ENCODE measurements at places on chromosomes 4 and X. TPM values are rescaled to one million over a fixed set of nuclear protein-coding genes. Genes with fewer than 3 reads are reported as not detected.
A peak's percentile ranks its signal among the peaks of the same experiment; 100 is the strongest.

The EIF1AX gene
- polyA plus RNA-seq: 102 TPM

DNA sequence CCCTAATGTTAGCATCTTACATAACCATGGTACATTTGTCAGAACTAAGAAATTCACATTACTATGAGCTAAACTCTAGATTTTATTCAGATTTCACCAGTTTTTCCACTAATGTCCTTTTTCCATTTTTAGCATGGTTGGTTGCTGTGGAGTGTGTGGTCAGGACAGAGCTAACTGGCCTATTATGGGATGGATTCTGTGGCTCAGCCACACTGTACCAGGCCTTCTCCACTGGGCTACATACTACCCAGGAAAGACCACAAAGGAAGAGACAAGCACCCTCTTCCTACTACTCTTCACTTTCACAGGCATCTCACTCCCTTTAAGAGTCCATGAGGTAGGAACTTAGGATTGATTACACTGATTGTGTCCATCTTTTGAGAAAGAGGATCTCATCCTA lies 67.4 kb downstream of the ZNF827 start:
- H3K4me1 ChIP-seq: no peaks in the 10 kb centered on the region
- no peak overlapping the region for H3K27ac ChIP-seq
- H3K36me3 ChIP-seq: no peaks in the 10 kb centered on the region
- no peaks in the 10 kb centered on the region for H3K27me3 ChIP-seq
- DNase-seq: no peak

DNA sequence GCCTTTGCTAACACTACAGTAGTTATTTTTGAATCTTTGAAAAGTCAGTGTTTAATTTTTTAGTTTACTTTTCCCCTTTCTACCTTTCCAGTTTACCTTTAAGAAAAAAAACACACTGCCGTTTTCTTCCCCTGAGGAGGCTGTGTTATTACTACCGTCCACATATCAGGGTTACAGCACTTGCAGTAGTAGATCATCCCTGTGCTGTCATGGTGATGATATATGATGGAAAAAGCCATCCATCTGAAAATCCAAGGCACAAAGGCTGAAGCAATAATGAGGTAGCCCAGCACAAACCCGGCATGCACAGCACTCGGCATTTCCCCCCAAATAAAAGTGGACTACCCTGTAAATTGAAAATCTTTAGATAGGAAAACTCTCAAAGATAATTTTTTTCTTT lies 258.7 kb downstream of the CXXC4 start:
- no peaks in the 10 kb centered on the region for H3K4me1 ChIP-seq
- DNase-seq: no peak
- H3K27me3 ChIP-seq: no peaks in the 10 kb centered on the region

The KDR gene
- polyA plus RNA-seq: 34.9 TPM

DNA sequence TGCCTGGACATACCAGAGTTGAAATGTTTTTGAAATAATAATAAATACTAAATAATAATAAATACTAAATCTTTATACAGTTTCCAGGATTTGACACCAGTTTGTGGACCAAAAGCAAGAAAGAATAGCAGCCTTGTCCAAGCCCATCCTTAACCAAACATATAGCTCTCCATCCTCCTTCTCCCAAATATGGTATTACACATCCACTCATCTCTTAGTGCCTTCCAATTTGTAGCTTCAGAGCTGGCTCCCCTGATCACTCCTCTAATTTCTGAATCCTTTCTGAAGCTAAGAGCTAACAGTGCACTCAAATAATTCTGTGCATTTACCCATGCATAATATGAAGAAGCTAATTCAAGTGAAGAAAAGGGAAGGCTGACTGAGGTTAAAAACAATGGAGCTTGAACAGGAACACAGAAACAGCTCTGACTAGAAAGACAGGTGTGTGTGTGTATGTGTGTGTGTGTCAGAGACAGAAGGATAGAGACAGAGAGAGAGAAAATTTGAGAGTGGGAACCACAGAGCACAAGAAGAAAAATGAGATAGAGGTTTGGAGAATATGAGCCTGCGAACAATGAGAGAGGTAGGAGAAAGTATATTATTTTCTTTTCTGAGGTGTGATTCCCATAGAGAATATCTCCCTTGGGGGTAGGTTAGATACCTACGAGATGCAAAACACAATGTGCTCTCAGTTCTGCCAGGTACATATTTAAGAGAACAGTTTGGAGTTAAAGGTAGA lies 123.5 kb downstream of the CAMK2D start:
- no peaks in the 10 kb centered on the region for H3K36me3 ChIP-seq
- H3K27me3 ChIP-seq: no peaks in the 10 kb centered on the region
- H3K4me3 ChIP-seq: no peak overlapping the region
- peak; percentile 38 for DNase-seq
- peaks cover 3% of the 10 kb centered on the region for H3K4me1 ChIP-seq
- H3K27ac ChIP-seq: peak overlapping the region; percentile 53

DNA sequence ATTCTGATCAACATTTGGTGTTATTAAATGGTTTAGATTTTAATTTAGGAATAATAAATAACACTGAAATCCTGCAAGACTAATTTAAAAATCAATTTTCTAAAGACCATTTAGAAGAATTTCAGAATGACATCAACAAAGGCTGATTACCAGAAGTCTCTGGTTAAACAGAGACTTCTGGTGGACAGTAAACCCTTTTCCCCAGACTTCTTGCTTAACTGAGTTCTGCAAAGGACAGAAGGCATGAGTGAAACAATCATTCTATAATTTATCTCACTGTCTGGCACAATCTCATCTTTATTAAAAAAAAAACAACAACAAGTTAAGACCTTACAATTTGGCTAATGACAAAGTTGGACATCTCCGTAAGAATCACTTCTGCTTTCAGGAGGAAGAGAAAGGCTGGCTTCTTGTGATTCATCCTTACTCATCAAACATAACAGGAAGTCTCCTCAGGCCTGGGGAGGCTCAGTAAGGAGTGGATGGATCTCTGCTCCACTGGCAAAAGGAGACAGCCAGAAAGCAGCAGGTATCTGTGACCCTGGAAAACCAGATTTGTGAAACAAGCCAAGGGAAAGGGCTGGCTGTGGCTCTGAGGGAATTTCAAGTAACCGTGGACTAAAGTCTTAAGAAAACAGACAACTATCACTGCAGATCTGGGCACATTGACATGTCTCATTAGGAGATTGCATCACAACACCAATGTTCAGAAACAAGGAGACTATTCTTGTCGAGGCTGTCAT lies 908 bp upstream of the TLR6 start:
- no peak overlapping the region for H3K4me3 ChIP-seq
- peak overlapping the region; percentile 8 for H3K27ac ChIP-seq
- no peaks in the 10 kb centered on the region for H3K27me3 ChIP-seq
- no peaks in the 10 kb centered on the region for H3K36me3 ChIP-seq

DNA sequence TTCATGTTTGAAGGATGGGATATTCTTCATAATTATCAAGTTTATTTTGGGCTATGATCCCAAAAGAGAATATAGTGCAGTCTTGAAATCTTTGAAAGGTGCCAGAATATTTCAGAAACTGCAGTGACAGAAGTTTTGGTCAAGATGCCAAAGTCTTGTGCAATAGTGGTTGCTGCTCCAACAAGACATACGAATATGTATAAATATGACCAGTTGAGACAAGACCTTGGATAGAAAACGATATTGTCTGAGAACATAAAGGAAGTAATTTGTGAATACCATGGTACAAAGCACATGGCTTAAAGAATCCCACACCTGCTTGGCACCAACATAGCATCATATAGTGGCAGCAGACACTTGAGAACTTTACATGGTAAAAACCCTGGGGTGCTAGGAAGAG lies 48.6 kb upstream of the AMELX start:
- no peaks in the 10 kb centered on the region for H3K4me1 ChIP-seq
- no peaks in the 10 kb centered on the region for H3K36me3 ChIP-seq
- no peak for DNase-seq
- H3K4me3 ChIP-seq: no peak overlapping the region
- H3K27ac ChIP-seq: no peak overlapping the region

The OTUD6A gene
- not detected for polyA plus RNA-seq

DNA sequence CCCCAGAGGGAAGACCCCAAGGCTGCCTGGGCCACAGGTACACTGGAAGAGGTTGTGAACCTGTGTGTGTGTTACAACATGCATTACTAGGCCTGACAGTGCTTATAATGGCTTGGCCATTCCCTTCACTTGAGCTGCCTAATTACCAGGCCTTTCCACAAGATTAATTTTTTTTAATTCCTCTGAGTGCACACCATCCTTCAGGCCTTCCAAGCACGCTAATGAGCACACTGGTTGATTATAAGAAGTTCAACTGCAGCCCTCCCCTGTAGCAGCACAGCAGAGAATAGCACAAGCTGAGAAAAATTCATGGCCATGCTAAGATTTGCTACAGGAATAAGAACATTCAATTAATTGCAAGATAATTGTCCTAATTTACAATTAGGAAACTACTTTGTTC lies 2.2 kb upstream of the SUPT20HL2 start:
- H3K4me3 ChIP-seq: no peak overlapping the region
- no peaks in the 10 kb centered on the region for H3K36me3 ChIP-seq
- H3K27ac ChIP-seq: no peak overlapping the region
- H3K27me3 ChIP-seq: peaks cover 13% of the 10 kb centered on the region
- H3K4me1 ChIP-seq: no peaks in the 10 kb centered on the region
- peak; percentile 20 for DNase-seq

- H3K4me3 ChIP-seq: no peak overlapping the region
- no peak for DNase-seq
- no peaks in the 10 kb centered on the region for H3K36me3 ChIP-seq
- H3K27ac ChIP-seq: no peak overlapping the region
- H3K4me1 ChIP-seq: peaks cover 57% of the 10 kb centered on the region
- peaks cover 52% of the 10 kb centered on the region for H3K27me3 ChIP-seq
Observed at GRCh38 chr4:2413821-2414610, 4.4 kb downstream of the ZFYVE28 start.

GRCh38 chr4:56215901-56216300 lies 171.4 kb downstream of the AASDH start:
- peaks cover 9% of the 10 kb centered on the region for H3K36me3 ChIP-seq
- H3K4me3 ChIP-seq: no peak overlapping the region
- no peak for DNase-seq
- no peak overlapping the region for H3K27ac ChIP-seq

The CCDC149 gene
- polyA plus RNA-seq: 27.1 TPM

DNA sequence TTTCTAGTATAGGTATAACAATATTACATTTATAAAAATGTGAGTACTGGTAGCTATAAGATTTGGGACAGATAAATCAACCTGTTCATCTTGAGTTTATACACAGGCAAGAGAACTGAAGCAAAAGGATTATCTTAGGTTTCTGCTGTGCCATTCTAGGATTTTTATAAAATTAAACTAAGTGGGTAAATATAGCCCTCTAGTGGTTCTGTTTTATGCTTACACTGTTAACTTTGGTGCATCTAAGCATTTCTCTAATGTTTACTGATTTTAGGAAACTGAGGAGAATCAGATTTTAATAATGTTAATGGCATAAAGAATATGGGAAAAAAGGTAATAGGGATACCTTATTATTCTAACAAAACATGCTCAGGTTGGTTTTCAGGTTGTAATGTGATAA lies 1.1 kb upstream of the RRH start:
- H3K27me3 ChIP-seq: no peaks in the 10 kb centered on the region
- peak; percentile 36 for DNase-seq
- no peak overlapping the region for H3K4me3 ChIP-seq
- no peak overlapping the region for H3K27ac ChIP-seq
- no peaks in the 10 kb centered on the region for H3K4me1 ChIP-seq

DNA sequence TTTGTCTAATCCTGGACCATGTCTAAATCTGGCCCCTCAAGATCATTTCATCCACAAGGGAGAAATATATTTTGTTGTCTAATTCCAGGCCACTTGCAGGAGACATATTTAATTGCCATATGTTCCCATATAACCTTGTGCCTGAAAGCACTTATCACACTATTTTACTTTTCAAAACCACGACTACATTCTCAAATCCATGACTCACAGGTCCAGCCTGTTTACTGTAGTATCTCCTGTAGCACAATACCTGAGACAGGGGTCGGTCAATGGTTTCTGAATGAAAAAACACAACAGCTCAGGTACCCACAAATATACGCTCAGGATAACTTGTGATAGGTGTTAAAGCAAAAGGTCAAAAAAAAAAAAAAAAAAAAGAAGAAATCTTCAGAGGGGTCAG lies 60.9 kb downstream of the SEC24D start:
- H3K4me1 ChIP-seq: no peaks in the 10 kb centered on the region
- no peak overlapping the region for H3K27ac ChIP-seq
- no peaks in the 10 kb centered on the region for H3K27me3 ChIP-seq

GRCh38 chr4:37767546-37767945 lies 58.9 kb upstream of the PGM2 start:
- H3K36me3 ChIP-seq: no peaks in the 10 kb centered on the region
- no peak overlapping the region for H3K27ac ChIP-seq
- no peaks in the 10 kb centered on the region for H3K4me1 ChIP-seq

GRCh38 chr4:117983541-117984365 lies 50.5 kb upstream of the NDST3 start:
- H3K4me3 ChIP-seq: no peak overlapping the region
- H3K27me3 ChIP-seq: no peaks in the 10 kb centered on the region
- DNase-seq: peak; percentile 14
- no peaks in the 10 kb centered on the region for H3K4me1 ChIP-seq
- H3K36me3 ChIP-seq: no peaks in the 10 kb centered on the region

GRCh38 chrX:49901048-49901447 lies 21.3 kb upstream of the CLCN5 start:
- H3K4me3 ChIP-seq: no peak overlapping the region
- no peak for DNase-seq
- H3K4me1 ChIP-seq: no peaks in the 10 kb centered on the region
- H3K27me3 ChIP-seq: peaks cover 3% of the 10 kb centered on the region

DNA sequence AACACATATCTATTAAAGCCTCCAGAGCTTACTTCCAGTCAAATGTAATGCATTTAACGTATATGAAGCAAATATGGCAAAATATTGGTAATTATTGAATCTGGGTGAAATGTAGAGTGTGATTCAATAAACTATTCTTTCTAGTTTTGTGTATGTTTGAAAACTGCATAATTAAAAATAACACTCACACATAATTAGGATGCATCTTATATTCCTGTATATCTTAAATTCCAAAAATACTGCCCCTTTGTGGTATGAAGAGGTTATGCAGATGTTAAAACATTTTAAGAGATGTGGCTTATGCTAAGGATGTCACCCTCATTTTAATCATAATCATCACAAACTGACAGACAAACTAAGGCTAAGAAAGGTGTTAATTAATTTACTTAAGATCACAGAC lies 182.9 kb downstream of the COX18 start:
- no peaks in the 10 kb centered on the region for H3K4me1 ChIP-seq
- no peak overlapping the region for H3K4me3 ChIP-seq
- DNase-seq: no peak
- no peaks in the 10 kb centered on the region for H3K27me3 ChIP-seq

DNA sequence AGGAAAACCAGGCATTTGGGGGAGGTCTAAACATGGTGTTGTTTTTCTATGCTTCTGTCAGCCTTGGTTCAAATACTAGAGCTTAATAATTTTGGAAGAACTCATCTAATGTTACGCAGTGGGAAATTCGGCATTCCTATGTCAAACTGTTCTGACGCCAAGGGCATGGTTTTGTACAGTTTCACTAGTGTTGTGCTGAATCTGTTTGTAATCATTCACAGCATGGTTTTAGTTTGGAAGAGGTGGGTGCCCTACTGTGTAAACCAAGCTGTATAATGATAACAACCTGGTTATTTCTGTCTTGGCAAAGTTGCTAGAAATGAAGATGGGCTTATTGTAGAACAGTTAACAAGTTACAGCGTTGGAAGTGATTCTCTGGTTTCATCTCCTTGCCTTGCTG lies 5.2 kb downstream of the DDX3X start:
- H3K27me3 ChIP-seq: no peaks in the 10 kb centered on the region
- no peak for DNase-seq
- H3K27ac ChIP-seq: no peak overlapping the region
- peaks cover 18% of the 10 kb centered on the region for H3K36me3 ChIP-seq

The HSD17B13 gene
- polyA plus RNA-seq: 0.89 TPM

GRCh38 chrX:44157858-44158257 lies 184.7 kb upstream of the NDP start:
- H3K27me3 ChIP-seq: peaks cover 11% of the 10 kb centered on the region
- no peaks in the 10 kb centered on the region for H3K36me3 ChIP-seq
- no peaks in the 10 kb centered on the region for H3K4me1 ChIP-seq
- no peak for DNase-seq
- H3K4me3 ChIP-seq: no peak overlapping the region

The MAGEB10 gene
- polyA plus RNA-seq: not detected
